Stimulated activated naive B cell treated with anti-CD40 and anti-IgM and Interleukin-4, amounts not matched to agents 10 μg/mL and 1 μg/mL and 100 μg/mL, for 72 hours (primary cell): ENCODE measurements at places on chromosomes 2 and 18.

- peak within 1 kb of the TSS; percentile 86 for H3K4me3 ChIP-seq
- H3K27me3 ChIP-seq: peaks cover 8% of the 10 kb centered on the region
- DNase-seq: peak; percentile 42
- peak within 1 kb of the TSS; percentile 93 for H3K27ac ChIP-seq
- H3K36me3 ChIP-seq: peaks cover 18% of the 10 kb centered on the region
These were observed at the start of gene CD302 for GRCh38 chr2:159797543-159798375. CD302 (minus strand) TSS chr2:159798208; CDS start chr2:159798198, 10 bp downstream.

GRCh38 chr2:151576080-151576479 is 158.2 kb downstream of the NEB start:
- peaks cover 2% of the 10 kb centered on the region for H3K36me3 ChIP-seq
- no peaks in the 10 kb centered on the region for H3K4me1 ChIP-seq
- no peak for DNase-seq
- no peak overlapping the region for H3K27ac ChIP-seq
- no peaks in the 10 kb centered on the region for H3K27me3 ChIP-seq

- H3K4me3 ChIP-seq: no peak overlapping the region
- H3K27me3 ChIP-seq: no peaks in the 10 kb centered on the region
- no peaks in the 10 kb centered on the region for H3K36me3 ChIP-seq
These were observed 27.7 kb upstream of the FRZB start for GRCh38 chr2:182894174-182894573.

DNA sequence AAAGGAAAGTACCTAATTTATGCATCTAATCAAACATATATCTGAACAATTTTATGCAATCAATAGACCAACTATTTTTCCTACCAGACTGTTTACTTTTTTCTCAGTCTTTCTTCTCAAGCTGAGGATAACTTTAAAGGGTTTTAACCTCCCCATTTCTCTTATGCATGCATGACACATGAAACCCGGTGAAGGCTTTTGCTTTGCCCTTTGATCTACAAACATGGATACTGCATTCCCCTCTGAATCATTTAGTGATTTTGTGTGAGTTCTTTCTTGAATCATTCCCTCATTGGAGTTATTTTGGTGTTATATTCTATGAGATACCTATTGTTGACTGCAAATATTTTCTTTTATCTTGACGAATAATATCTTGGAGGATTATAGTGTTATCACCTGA is 931.9 kb upstream of the CNTNAP5 start:
- DNase-seq: no peak
- no peaks in the 10 kb centered on the region for H3K27me3 ChIP-seq
- no peak overlapping the region for H3K27ac ChIP-seq
- H3K4me1 ChIP-seq: no peaks in the 10 kb centered on the region
- no peaks in the 10 kb centered on the region for H3K36me3 ChIP-seq
- H3K4me3 ChIP-seq: no peak overlapping the region

DNA sequence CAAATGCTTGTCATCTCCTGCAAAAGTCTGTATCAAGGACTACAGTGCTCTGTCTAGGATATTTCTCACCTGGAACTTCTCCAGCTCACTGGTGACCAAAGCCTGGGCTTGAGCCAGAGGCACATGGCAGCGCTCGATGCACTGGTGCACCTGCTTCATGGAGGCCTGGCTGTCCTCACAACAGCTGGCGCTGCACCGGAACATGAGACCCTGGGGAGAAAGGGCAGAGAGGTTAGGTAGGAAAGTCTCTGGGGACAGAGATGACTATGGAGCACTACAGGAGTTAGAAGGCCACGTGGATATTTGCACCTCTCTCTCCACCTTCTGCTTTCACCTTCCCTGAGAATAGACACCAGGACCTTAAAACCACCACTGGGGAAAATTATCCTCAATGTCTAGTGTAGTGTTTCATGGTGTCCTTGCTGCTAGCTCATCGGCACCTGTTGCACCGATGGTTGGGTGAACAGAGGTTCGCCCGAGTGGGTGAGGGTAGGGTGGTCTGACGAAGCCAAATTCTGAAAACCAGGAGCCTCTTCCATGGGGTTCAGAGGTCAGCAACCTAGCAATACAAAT is 1.0 kb downstream of the FAM136A start:
- H3K36me3 ChIP-seq: peaks cover 27% of the 10 kb centered on the region
- DNase-seq: peak; percentile 6
- peaks cover 29% of the 10 kb centered on the region for H3K4me1 ChIP-seq
- H3K27me3 ChIP-seq: no peaks in the 10 kb centered on the region

GRCh38 chr2:241931976-241932898 is 62.7 kb downstream of the RTP5 start:
- peaks cover 18% of the 10 kb centered on the region for H3K36me3 ChIP-seq
- no peak overlapping the region for H3K27ac ChIP-seq
- DNase-seq: no peak
- no peaks in the 10 kb centered on the region for H3K27me3 ChIP-seq

GRCh38 chr2:106085181-106085940 is 108.7 kb downstream of the UXS1 start:
- H3K4me1 ChIP-seq: peaks cover 13% of the 10 kb centered on the region
- peaks cover 22% of the 10 kb centered on the region for H3K36me3 ChIP-seq
- H3K27me3 ChIP-seq: no peaks in the 10 kb centered on the region
- peak overlapping the region; percentile 21 for H3K27ac ChIP-seq

- H3K27me3 ChIP-seq: peaks cover 6% of the 10 kb centered on the region
- no peak for DNase-seq
- H3K4me3 ChIP-seq: no peak overlapping the region
- no peak overlapping the region for H3K27ac ChIP-seq
- H3K4me1 ChIP-seq: peaks cover 47% of the 10 kb centered on the region
These were observed 48.2 kb downstream of the IL1RL2 start for GRCh38 chr2:102235042-102235473.

GRCh38 chr2:9247177-9247576 is 40.6 kb downstream of the ASAP2 start:
- H3K36me3 ChIP-seq: no peaks in the 10 kb centered on the region
- no peaks in the 10 kb centered on the region for H3K4me1 ChIP-seq
- no peak overlapping the region for H3K4me3 ChIP-seq
- no peak overlapping the region for H3K27ac ChIP-seq
- peaks cover 3% of the 10 kb centered on the region for H3K27me3 ChIP-seq

DNA sequence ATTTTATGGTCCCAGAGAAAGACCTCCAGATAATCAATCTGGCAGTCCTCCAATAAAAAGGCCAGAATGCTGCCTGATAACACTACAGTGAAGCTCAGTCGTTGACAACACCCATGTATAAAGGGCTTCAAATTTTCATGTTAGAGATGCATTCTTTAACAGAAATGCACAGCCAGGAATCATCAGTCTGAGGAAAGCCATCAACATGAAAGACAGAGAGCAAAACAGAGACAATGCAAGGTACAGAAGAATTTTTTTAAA is 13.8 kb downstream of the BABAM2 start:
- no peaks in the 10 kb centered on the region for H3K27me3 ChIP-seq
- no peak overlapping the region for H3K27ac ChIP-seq
- DNase-seq: no peak
- peaks cover 61% of the 10 kb centered on the region for H3K36me3 ChIP-seq

GRCh38 chr2:76870011-76870410 is 652.2 kb downstream of the LRRTM4 start:
- no peak overlapping the region for H3K27ac ChIP-seq
- DNase-seq: no peak
- no peaks in the 10 kb centered on the region for H3K27me3 ChIP-seq
- no peaks in the 10 kb centered on the region for H3K4me1 ChIP-seq
- H3K36me3 ChIP-seq: no peaks in the 10 kb centered on the region

- no peaks in the 10 kb centered on the region for H3K27me3 ChIP-seq
- no peak for DNase-seq
- H3K4me3 ChIP-seq: peak overlapping the region; percentile 57
- H3K27ac ChIP-seq: peak overlapping the region; percentile 89
- peaks cover 5% of the 10 kb centered on the region for H3K36me3 ChIP-seq
These were observed 165.6 kb upstream of the SERTAD2 start for GRCh38 chr2:64819361-64819760.

DNA sequence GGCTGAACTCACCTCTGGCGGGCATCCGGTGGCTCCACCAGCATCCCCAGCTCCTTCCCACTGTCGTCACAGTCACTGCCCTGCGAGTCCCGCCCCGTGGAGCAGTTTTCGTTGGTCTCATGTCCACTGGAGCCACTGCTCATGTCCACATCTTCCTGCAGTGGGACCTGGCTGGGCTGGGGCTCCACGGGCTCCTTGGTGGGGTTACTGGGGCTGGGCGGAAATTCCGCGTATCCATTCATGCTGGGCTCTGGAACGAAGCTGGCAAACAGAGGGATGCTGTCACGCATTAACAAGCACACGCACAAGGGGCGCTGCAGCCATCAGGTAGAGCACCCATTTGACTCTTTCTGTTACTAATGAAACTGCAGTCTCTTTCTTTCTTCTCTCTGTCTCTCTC is 10.7 kb downstream of the PER2 start:
- no peak overlapping the region for H3K4me3 ChIP-seq
- H3K27ac ChIP-seq: no peak overlapping the region
- DNase-seq: no peak

DNA sequence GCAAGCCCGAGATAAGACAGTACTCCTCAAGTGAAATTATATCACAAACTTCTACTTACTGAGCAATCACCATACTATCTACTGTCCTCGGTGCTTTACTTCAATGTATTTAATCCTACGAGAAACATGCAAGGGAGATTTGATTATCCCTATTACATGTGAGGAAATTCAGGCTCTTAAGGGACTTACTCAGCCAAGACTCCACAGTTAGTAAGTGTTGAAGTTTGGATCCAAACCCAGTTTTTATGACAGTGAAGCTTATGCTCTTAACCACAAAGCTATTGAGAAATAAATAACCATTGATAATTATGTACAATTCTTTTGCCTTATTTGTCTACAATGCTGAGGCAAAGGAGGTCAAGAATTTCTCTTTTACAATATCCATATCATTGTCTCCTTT is 672.9 kb upstream of the ACVR2A start:
- H3K36me3 ChIP-seq: no peaks in the 10 kb centered on the region
- no peak for DNase-seq

DNA sequence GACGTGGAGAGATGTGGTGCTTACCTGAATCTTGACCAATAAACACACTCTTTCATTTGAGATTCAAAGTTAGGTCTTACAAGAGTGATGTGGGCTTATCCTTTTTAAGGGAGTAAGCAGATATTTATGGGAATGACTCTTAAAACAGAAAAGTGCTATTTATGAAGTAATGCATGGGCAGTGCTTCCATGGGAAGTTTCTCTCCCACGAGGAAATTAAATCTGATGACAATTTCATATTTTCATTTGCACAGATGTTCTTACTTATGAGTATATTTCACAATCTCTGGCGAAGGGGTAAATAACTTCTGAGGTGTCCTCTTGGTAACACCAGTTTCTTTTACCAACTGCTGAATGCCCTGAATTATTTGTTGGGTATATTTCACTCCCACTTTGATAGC is 21.0 kb downstream of the PNPT1 start:
- H3K27ac ChIP-seq: no peak overlapping the region
- H3K27me3 ChIP-seq: no peaks in the 10 kb centered on the region
- H3K36me3 ChIP-seq: peaks cover 27% of the 10 kb centered on the region

- peak overlapping the region; percentile 56 for H3K27ac ChIP-seq
- H3K36me3 ChIP-seq: peaks cover 4% of the 10 kb centered on the region
- no peak for DNase-seq
These were observed 3.7 kb upstream of the ZEB2 start for GRCh38 chr2:144523596-144524117.

DNA sequence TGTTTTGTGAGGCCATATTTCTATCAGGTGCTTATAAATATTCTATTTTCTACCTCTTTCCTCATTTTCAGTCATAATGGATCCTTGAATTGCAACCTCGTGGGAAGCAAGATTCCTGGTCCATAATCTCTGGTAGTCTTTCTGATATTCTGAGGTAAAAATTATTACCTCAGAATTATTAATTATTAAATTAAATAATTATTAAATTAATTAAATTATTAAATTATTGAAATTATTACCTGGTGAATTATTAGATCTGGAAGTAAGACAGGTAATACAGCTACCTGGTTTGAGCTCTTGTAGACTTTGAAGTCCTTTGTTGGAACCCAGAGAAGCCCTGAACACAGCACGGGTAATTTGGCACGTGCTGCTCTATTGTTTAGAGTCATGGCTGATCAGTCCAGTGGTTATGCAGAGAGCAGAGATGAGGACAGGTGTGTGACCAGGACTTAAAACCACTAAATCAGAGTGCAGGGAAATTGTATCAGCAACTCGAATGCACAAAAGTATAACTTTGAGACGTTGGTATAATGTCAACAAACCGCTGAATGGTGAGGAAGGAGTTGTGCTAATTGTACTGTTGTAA is 46.8 kb upstream of the PTPRM start:
- no peaks in the 10 kb centered on the region for H3K4me1 ChIP-seq
- no peak overlapping the region for H3K27ac ChIP-seq
- H3K36me3 ChIP-seq: no peaks in the 10 kb centered on the region
